PC-3 (cell line): ENCODE measurements at places on chromosomes 6 and 20. TPM values are rescaled to one million over a fixed set of nuclear protein-coding genes. Genes with fewer than 3 reads are reported as not detected.

SCGN gene
- total RNA-seq, result not detected in 2 replicates

COL20A1 gene
- total RNA-seq, result not detected in 2 replicates

GGTLC1 gene
- not detected in 2 replicates for total RNA-seq

CDH22 gene
- not detected in 2 replicates for total RNA-seq

SLC23A2 gene
- 18.3 and 20.2 TPM in 2 replicates for total RNA-seq

TCP11 gene
- total RNA-seq, result 1.3 and 1.7 TPM in 2 replicates

DNA sequence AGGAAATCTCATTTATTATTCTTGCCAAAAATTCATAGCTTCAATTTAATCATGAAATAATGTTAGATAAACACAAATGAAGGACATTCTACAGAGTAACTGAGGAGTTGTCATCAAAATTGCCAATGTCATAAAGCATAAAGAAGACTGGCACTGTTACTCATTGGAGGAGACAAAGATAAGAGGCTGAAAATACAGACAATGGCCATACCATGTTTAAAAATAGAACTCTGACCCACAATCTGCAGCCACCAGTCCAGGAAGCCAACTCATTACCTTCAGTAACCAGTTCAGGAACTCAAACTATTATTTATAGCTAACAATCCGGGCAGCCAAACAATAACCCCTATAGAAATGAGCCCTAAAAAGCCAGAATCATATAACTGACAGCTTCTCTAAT is 795.6 kb downstream of the TENT5A start:
- DNase-seq, result no peak
- H3K36me3 ChIP-seq, result no peaks in the 10 kb centered on the region
- H3K27ac ChIP-seq, result no peak overlapping the region
- no peak overlapping the region for H3K4me3 ChIP-seq
- H3K27me3 ChIP-seq, result no peaks in the 10 kb centered on the region

DNA sequence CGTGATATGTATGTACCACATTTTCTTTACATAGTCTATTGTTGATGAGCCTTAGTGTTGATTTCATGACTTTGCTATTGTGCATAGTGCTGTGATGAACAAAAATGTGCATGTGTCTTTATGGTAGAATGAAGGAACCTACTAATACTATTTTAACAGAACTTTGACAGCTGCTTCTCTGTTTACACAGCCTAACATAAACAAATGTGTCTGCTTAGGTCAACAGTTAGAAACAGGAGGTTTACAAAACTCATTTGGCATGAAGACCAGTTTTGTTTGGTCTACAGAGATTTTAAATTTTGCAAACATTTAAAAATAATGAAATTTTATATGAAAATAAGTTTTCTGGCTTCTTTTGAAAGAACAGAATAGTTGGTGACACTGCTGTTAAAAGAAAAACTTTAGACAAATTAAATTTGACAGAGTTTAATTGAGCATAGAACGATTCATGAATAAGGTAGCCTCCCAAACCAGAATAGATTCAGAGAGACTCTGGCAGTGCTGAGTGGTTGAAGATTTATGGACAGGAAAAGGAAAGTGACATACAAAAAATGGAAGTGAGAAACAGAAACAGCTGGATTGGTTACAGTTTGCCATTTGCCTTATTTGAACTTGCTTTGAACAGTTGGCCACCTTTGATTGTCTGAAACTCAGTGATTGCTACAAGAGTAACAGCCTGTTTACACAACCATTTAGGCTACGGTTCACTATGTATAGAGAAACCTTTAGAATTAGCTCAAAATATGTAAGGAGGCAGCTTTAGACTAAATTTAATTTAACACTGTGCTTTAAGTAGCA is 715.8 kb upstream of the HS3ST5 start:
- H3K4me3 ChIP-seq, result no peak overlapping the region
- H3K27me3 ChIP-seq, result no peaks in the 10 kb centered on the region
- H3K36me3 ChIP-seq, result no peaks in the 10 kb centered on the region
- H3K27ac ChIP-seq, result no peak overlapping the region
- DNase-seq, result no peak

GRCh38 chr6:106884576-106884975 is 90.0 kb downstream of the CD24 start:
- H3K4me1 ChIP-seq, result peaks cover 38% of the 10 kb centered on the region
- H3K27ac ChIP-seq, result no peak overlapping the region
- DNase-seq, result no peak
- no peaks in the 10 kb centered on the region for H3K36me3 ChIP-seq

DNA sequence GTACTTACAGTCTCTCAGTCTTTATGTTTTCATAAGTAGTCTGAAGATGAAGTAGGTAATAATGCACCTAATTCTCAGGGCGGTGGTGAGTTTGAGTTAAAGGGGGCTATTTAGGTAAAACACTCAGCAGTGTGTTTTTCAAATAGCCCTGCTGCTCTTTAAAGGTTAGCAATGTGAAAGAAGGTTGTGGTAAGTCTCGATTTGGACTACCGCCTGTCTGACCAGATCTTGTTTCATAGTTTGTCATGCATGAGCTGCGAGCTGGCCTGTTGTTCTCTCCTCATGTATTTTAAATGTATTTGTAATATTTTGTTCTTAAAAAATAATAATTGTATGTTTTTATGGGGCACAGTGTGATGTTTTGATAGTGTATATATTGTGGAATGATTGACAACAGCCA is 340.2 kb downstream of the DHX35 start:
- no peak overlapping the region for H3K27ac ChIP-seq
- H3K4me1 ChIP-seq, result no peaks in the 10 kb centered on the region
- H3K36me3 ChIP-seq, result no peaks in the 10 kb centered on the region
- no peak for DNase-seq

- no peaks in the 10 kb centered on the region for H3K27me3 ChIP-seq
- no peaks in the 10 kb centered on the region for H3K4me1 ChIP-seq
- no peaks in the 10 kb centered on the region for H3K36me3 ChIP-seq
- no peak overlapping the region for H3K27ac ChIP-seq
Measured at GRCh38 chr20:3693376-3693775, 11.6 kb upstream of the ADAM33 start.

GRCh38 chr6:140669321-140669720 is 1294.9 kb upstream of the CITED2 start:
- no peak overlapping the region for H3K27ac ChIP-seq
- H3K36me3 ChIP-seq, result no peaks in the 10 kb centered on the region
- H3K27me3 ChIP-seq, result no peaks in the 10 kb centered on the region
- no peak for DNase-seq
- no peaks in the 10 kb centered on the region for H3K4me1 ChIP-seq

DNA sequence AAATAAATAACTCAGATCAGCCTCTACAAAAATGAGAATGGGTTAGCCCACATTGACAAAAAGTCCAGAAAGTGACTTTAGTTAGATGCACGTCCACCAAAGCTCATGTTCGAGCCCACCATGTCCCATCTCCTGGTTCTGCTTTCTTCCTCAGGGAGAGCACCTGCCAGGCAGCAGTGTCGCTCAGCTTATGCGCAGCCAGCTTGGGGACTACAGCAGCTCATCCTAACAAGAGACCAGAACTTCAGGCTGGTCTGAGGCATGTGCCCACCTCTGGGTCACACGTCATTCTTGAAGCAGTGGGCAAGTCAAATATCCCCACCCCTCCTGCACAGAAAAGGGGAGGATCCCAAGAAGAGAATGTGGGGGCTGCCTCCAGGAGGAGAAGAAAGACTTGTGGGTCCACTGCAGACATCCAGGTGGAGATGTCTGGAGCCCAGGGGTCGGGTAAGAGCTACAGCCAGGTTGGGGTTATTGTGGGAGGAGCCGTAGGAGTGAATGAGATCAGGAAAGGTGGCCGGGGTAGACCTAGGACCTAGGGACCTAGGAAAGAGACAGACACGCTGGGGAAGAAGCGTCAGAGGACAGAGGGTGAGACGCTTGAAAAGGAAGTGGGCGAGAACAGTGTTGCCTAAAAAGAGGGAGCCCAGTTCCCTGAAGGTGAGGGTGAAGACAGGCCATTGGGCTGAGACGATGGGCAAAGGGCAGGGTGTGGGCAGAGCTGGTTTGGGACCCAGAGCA is 52.5 kb downstream of the SSR1 start:
- H3K27ac ChIP-seq, result peak overlapping the region; percentile 64
- no peaks in the 10 kb centered on the region for H3K36me3 ChIP-seq
- H3K4me1 ChIP-seq, result peaks cover 17% of the 10 kb centered on the region
- DNase-seq, result no peak
- H3K4me3 ChIP-seq, result peak overlapping the region; percentile 75
- H3K27me3 ChIP-seq, result no peaks in the 10 kb centered on the region

DNA sequence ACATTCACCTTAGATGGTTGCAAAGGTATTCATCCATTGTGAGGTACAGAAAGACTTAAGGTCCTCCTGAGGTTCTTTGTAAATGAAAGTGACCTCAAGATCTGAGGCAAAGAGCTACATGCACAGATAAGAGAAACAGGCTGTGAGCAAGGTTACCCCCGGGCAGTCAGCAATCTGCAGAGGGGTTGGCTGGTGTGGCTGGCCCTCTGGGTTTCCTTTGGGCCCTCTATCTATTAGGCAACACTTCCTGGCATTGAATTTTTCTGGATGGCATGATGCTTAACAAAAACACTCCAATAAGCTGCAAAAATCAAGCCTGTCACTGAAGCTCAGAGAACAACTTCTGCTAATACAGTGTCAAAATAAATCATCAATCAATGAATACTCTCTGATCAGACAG is 48.9 kb upstream of the RALGAPA2 start:
- H3K36me3 ChIP-seq, result no peaks in the 10 kb centered on the region
- peaks cover 96% of the 10 kb centered on the region for H3K27me3 ChIP-seq
- no peak overlapping the region for H3K27ac ChIP-seq
- H3K4me1 ChIP-seq, result no peaks in the 10 kb centered on the region
